ENCODE measurements at places on chromosomes 1 and 21.

- DNase-seq, result peak; percentile 71
Observed at GRCh38 chr1:206663832-206664652, 20.7 kb upstream of the MAPKAPK2 start.

DNA sequence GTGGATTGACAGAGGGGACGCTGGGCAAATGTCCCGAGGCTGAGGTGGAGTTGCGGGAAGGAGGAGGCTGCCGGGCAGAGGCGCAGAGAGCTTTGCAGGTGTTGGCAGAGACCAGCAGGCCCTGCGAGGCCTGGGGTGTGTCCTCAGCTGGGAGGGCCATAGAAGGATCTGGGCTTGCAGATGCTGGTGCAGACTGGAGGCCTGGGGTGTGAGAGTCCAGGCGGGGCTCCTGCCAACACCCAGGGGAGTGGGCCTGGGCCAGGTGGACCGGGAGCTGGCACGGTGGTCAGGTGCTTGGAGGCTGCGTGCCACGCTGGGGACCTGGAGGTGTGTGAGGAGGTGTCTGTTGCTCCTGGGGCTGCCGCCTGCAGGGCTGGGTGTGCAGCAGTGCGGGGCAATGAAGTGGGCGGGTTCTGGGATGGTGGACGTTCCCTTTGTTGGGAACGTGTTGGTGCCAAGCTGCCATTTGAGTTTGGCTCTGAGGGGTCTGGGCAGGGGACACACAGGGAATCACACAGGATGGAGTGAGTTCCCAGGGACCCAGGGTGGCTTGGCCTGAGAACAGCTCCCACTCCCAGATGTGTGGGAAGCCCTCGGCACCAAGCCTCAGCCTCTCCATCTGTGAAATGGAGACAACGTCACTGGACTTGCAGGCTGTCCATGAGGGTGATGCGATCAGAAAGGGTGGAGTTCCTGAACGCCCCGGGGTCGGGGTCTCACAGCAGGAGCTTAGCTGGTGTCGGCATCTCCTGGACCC is 39.9 kb upstream of the POFUT2 start:
- no peak for DNase-seq

DNA sequence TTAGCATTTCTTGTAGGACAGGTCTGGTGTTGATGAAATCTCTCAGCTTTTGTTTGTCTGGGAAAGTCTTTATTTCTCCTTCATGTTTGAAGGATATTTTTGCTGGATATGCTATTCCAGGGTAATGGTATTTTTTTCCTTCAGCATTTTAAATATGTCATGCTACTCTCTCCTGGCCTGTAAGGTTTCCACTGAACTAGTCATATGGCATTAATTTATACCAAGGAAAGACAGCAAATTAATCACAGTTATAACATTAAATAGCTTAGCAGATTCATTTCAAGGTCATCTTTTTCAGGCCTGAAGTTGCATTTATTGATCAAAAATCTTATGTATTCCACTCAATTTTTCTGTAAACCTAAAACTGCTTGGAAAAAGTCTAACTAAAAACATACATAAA is 54.9 kb downstream of the AK5 start:
- no peak for DNase-seq

DNA sequence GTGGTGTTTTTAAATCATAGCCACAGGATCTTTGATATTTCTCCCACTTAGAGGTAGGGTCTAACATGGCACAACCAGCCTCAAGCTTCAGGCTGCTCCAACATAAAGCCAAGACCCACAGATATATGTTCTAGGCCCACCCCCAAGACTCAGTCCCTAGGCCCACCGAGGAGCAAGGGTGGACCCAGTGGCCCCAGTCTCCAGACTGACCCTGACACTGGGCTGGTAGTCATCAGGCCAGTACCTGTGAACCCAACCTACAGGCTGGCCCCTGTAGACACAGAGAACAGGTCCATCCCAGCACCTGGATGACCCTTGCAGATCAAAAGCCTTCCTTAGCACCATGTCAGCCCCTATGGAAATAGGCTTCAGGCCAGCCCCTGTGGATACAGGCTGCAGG is 60.5 kb downstream of the NEGR1 start:
- no peak for DNase-seq

GRCh38 chr1:213820362-213821149 is 167.2 kb upstream of the PROX1 start:
- DNase-seq, result no peak

DNA sequence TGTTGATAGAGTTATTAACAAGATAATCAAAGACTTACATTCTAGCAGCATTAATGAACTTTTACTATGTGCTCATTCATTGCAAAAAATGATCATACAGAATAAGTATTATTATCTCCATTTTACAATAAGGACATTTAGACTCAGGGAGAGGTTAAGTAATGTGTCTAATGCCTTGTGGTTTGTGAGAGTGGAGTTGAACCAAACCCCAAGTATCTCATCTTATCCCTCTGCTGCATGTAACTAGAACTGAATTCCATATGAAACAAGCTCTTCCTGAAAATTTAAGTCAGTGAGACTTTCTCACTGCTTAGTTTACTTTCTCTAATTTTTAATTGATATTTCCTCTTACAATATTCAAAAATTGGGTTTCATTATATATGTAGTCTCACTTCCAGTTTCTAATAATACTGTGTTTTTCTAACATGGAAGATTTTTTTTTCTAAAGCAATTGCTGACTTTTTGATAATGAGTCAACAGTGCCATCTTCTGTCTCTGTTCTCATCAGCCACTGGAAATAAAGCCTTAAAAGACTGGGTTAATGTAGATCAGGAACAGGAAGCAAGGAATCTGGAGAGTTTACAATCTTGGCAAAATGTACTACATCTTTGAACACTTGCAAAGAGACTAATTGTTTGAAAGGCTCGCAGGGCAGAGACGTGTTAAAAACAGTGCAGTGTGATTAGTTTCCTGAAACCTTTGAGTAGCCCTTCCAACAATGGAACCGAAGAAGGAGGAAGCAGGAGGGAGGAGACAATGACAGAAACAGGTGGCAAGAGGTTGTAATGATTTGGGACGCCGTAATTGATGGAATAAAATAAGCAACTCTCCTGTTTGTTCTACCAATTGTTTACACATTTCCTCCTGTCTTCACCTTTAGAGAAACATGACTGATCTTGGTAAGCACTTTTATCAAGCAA is 567.6 kb downstream of the MRPL39 start:
- peak; percentile 54 for DNase-seq

Measured in Ammon's horn (tissue), 1 donor.